ENCODE measurements at places on chromosomes 7 and 10.

GRCh38 chr10:117366741-117367140, 8.5 kb downstream of the PDZD8 start:
- no peak for DNase-seq

DNA sequence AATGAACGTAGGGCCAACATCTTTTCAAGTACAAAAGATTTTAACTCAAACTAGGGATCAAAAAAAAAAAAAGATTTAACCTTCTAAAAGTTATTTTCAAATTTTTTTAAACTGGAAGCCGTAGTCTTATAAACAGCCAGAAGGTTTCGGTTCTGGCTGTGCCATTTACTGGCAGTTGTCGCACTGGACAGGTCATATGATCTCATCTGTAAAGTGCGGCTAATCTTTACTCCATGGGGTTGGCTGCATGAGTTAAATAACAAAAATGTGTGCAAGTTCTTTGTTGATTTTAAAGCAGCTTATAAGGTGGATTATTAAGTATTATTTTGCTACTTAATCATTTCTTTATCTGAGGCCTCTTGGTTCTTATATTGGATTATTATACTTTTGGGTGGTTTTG, 36.6 kb downstream of the TRUB1 start:
- DNase-seq, result no peak

DNA sequence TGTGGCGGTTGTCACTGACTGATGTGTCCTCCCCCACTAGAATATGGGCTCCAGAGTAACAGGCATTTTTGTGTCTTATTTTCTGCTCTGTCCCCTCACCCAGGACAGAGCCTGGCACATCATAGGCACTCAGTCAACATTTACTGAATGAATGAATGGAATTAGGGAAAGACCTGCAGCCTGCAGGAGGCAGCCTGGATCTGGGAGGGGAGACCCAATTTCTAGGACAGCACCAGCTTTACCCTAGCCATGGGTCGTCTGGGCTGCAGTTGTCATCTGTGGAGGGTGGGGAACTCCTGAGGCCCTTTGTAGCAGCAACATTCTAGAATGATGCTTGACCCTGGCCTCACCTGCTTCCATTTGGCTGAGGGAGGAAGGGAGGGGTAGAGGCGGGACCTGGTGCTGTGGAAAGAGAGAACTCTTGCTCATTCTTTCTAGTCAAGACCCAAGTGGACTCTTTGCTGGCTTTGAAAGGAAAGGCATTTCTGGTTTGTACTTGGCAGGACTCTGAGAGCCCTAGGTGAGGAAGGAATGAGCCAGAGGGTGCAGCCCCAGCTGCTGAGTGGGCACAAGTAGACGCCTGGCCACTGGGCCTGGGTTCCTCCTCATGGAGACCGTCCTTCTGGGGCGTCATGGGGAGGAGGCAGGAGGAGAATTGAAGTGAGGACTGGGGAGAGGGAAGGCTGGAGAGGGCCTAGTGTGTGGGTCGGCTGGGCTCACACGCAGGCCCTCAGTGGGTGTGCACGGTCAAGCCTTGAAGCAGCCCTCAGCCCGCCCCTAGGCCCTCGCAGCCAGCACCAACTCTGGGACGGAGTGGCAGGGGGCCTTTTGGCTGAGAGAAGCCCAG, 8.9 kb downstream of the FGF8 start:
- no peak for DNase-seq

DNA sequence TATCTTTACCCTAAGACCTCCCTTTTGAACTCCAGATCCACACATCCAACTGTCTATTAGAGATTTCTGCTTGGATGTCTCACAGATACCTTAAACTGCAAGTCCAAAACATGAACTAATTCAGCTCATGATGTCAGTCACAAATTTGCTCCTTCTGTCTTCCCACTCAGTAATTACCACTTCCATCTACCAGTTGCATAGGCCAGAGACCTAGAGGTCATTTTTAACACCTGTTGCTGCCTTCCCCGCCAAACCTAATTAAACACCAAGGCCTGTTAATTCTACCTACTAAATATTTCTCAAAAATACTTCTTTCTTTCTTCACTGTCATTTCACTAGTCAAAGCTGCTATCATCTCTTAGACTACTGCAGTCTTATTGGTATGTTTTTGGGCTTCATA, 8.2 kb downstream of the SLK start:
- DNase-seq, result no peak

DNA sequence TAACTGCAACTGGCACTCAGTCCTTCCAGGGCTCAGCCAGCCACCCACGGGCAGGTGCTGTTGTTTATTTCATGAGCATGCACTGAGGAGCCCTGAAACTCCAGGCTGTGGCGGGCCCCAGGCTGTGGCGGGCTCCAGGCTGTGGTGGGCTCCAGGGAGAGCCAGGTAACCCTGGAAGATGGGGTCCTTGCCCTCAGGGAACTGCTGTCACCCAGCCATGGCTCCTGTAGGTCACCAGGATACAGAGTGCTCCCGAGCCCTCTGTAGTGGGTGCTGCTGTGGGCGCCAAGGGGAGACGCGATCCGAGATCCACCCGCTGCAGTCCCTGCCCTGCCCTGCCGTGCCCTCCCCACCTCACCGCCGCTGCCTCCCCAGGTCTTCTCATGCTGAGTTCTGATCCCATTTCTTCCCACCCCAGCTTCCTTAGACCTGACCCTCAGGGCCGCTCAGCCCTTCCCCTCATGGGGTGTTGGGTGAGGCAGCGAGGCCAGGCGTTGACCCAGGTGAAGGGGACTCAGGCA, 29.6 kb downstream of the LRRC27 start:
- DNase-seq, result no peak

DNA sequence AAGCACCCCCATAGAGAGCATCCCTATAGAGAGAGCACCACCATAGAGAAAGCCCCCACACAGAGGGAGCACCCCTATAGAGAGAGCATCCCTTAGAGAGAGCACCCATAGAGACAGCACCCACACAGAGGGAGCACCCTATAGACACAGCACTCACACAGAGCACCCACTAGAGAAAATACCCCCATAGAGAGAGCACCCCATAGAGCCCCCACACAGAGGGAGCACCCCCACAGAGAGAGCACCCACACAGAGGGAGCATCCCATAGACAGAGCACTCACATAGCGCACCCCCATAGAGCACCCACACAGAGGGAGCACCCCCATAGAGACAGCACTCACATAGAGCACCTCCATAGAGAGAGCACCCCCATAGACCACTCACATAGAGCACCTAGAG, 48.6 kb downstream of the INSIG1 start:
- DNase-seq, result no peak

DNA sequence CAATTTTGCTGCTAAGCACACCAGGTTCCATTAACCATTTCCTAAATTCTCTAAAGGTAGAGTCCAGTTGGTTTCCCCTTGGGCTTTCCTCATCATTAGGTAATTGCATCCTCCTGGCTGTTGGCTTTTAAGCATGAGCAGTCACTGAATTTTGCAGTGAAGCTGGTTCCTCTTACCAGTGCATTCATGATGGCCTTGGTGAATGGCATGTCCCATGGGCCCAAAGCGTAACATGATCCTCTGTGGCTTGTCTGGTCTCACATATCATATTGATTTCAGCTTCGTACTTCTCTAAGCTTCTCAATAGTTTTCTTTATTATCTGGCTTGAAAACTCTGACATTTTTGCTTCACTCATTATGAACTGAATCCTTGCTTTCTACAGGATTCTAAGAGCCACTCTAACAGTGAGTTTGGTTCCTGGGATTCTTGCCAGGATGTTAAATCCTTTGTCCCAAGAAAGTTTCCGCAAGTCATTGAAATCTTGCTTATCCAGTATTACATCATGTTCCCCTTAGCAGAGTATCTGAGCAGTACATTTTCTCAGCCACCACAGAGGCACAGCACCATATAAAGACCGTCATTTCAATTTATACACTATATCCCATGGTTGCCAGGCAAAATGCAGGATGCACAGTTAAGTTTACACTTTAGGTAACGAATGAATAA, 134.2 kb downstream of the PTN start:
- DNase-seq, result no peak

DNA sequence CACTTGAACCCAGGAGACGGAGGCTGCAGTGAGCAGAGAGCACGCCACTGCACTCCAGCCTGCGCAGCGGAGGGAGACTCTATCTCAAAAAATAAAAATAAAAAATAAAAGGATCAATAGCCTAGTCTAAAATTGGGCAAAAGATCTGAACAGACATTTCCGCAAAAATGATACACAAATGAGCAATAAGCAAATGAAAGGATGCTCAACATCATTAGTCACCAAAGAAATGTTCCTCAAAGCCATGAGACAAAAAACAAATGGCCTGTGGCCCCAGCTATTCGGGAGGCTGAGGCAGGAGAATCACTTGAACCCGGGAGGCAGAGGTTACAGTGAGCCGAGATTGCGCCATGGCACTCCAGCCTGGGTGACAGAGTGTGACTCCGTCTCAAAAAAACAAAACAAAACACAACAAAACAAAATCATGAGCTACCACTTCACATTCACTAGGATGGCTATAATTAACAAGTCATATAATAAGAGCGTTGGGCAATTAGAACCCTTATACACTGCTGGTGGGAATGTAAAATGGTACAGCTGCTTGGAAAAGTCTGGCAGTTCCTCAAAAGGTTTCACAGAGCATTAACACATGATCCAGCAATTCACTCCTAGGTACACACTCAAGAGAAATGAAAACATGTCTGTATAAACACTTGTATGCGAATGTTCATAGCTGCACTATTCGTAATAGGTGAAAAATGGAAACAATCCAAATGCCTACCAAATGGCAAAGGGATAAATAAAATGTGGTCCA, 3.1 kb downstream of the DAGLB start:
- no peak for DNase-seq

DNA sequence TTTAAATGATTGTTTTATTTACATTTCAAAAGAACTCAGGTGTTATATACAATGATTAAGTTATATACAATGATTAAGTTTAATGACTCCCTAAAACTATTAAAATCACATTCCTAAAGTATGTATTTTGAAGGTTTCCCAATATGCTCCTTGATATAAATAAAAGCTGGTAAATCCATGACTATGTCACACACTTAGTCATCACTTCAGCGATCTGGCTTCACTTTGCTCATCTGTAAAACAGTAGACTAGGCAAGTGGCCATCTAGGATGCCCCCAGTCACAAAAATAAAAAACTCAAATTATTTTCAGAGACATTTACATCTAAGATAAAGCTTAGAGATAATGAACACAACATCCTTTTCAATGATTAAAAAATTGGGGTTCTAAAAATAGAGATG, 10.8 kb downstream of the ICA1 start:
- no peak for DNase-seq

GRCh38 chr10:71645185-71645584, 74.4 kb downstream of the C10orf105 start:
- no peak for DNase-seq

DNA sequence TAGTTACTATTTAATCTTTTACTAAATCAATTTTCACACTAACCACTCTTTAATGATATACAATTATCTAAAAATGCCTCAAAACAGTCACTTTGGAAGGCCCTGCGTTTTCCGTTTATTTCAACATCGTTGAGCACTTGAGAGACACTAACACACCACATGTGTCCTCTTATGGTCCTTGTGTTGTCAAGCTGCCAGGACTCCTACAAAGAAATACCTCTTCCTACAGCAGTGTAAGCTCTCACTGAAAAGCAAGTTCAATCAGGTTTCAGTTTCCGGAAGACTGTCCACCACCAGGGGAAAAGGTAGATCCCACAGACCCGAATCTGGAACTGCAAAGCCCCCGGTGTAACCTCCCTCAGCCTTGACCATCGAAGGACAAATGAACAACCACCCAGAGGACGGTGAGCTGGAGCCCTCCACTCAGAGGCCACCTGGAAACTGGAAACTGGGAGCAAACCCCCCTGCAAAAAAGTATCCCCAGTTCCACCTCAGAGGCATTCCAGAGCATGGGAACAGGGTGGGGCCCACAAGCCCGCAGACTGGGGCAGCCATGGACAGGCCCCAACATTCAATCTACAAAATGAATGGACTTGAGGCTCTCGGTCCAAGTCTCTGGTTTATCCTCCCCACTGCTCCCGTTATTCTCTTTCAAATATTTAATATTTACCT, 37.6 kb downstream of the KCNH2 start:
- no peak for DNase-seq

DNA sequence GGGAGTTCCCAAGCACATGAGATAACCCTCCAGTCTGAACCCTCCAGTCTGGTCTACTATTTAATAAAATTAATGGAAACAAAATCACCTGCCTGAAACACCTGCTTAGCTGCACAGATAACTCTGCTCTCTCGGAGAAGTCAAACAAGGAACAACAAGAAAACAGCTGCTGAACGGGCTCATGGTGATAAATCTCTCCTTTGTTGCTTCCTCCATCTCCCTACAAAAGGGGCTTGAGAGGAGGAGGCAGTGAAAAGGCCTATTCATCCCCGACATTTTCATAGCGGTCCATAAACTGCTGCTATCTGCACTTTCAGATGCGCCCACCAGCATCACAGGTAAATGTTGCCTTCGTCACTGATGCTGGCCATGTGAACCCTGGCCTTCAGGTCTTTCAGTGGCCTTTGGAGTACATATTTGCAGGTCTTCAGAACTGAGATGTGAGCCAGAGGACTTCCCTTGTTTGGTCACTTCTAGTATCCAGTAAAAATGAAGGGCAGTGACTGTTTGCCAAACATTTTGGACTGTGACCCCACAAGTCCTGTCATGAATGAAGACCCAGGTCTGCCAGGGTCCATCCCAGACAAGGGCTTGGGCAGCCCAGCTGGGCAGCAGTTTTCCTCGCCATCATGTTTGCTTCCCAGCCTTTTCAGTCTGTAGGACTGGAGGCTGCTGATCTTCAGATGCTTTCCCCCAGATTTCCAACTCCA, 15.9 kb downstream of the FKBP6 start:
- DNase-seq, result no peak

- DNase-seq, result no peak
These were observed at the start of gene SSMEM1 for GRCh38 chr7:130207642-130208041. TSS of gene SSMEM1 (plus strand) at chr7:130207860. CDS start at chr7:130207911, 51 bp downstream.

GRCh38 chr7:42812779-42813178, 99.1 kb downstream of the C7orf25 start:
- DNase-seq, result no peak

- no peak for DNase-seq
These were observed 15.1 kb upstream of the IL15RA start for GRCh38 chr10:5992398-5992797.

DNA sequence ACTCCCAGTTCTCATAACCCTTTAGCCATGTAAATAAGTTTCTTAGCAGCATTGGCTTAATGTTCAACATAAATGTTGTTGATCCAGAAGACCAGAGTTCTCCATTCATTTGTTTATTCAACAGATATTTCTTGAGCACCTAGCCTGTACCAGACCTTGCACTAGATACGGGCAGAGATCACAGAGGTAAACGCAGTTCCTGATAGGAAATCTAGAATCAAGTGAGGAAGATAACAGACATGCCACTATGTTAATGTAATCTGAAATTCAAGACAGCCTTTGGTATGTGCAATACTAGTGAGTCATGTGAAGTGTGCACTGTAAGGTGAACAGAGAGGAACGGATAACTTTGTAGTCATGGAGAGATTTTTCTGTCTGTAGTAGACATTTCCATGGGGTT, 3.0 kb downstream of the BUB3 start:
- no peak for DNase-seq

DNA sequence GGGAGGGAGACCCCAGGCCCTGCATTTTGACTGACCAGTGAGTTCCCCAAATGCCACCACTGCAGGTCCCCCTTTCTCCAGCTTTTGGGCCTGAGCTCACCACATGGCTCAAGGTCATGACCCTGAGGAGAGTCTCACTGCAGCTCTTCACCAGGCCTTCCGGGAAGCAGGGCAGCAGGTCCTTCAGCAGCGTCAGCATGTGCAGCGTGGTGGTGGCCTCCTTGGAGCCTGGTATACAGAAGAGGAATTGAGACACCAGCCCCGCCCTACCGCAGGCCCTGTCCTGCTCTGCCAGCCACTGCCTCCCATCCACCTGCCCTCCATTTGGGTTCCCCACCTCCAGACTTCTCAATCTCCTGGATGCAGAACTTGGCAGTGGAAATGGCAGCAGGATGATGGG, 13.0 kb downstream of the RRP12 start:
- no peak for DNase-seq
